ENCODE measurements at places on chromosomes 16 and 17.
A peak's percentile ranks its signal among the peaks of the same experiment; 100 is the strongest.

DNA sequence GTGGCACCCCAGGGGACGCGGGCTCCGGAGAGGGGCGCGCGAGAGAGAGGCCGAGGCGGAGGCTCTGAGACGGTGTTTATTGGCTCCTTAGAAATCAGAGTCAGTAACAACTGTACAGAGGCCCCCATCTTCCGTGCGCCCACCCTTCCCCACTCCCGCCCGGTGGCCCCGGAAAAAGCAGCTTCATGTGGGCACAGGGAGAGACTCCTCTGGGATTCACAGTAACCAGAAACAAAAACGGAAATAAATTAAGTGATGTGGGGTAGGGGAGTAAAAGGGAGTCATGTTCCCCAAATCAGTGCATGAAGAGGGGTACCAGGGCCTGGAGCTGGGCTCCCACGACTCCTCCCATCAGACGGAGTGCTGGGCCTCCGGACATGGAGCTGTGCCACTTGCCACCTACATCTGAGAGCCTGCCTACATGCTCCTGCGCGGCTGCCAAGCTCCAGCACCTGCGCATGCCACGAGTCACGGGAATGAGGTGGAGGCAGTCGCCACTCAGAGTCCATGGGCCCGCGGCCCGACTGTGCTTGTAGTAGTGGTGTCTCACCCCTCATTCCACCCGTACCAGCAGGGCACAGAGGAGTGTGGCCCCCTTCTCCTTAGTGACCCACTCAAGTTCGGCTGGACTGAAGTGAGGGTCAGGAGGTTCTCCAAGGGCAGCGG, 543 bp upstream of the GPS2 start:
- DNase-seq: no peak

DNA sequence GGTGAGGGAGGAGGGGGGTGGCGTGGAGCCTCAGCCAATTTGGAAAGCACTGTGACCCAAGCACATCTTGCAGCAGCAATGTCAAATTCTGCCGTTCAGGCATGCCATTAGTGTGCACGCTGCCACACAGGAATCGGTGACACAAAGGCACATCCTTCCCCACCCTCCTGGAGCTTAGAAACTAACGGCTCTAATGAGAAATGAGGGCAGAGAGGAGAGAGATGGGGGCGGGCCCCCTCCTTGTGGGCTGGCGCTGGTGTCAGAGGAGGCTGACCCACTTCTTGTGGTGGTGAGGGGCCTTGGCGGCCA, 94.8 kb downstream of the RTN4RL1 start:
- no peak for DNase-seq

- DNase-seq: no peak
Observed at GRCh38 chr16:55687802-55688201, 32.0 kb downstream of the SLC6A2 start.

DNA sequence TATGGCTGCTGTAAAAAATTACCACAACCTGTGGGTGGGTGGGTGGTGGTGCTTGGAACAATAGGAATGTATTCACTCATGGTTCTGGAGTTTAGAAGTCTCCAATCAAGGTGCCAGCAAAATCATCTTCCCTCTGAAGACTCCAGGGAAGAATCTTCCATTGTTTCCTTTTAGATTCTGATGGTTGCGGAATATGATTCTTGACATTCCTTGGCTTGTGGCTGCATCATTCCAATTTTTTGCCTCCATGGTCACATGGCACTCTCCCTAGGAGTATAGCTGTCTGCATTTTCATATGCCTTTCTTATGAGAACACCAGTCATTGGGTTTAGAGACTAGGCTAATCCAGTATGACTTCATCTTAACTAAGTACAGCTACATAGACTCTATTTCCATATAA, 401.0 kb downstream of the HS3ST3B1 start:
- peak; percentile 59 for DNase-seq

GRCh38 chr16:89122322-89122851, 28.7 kb downstream of the ACSF3 start:
- DNase-seq: no peak

DNA sequence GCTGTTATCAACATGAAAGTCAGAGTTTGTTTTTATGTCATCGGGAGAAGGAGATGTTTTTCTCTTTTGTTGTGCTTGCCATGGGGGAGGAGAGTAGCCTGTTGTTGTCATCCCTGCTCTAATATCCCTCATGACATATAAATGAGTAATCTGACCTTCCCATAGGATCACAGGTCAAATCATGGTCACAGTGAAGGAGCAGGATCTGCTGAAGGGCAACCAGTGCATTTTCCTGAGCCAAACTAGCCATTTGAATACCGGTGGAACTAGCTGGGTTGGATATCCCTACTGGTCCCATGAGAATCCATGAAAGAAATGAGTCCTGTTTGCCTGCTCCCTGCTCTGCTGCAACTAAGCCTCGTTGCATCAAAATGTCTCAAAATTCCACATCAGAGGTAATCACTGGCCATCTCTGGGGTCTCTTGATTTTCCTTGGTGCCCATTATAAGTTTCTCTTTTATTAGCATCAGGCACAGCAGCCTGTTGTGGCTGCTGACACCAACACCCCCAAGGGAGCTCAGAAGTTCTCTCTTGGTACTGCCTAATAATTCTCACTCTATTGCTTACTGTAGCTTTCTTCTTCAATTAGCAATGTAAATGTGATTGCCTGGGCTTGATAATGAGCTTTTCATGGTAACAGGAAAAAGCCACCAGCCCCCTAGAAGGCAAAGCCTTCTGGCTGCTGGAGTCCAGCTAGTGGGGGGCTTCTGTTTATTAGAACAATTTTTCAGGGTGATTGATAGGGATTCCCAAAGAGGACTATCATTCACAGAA, 211.4 kb upstream of the ERCC4 start:
- DNase-seq: no peak

- no peak for DNase-seq
Observed at GRCh38 chr16:87040169-87041117, 276.7 kb downstream of the C16orf95 start.

Data from fibroblast of skin of scalp (primary cell).